ENCODE measurements at places on chromosomes 7 and 10.

GRCh38 chr7:150450491-150451001 is at the start of gene GIMAP8:
Gene GIMAP8, plus strand, starts transcription at chr7:150450630. Its CDS starts 16,069 bp downstream, at chr7:150466699.
- no peak for DNase-seq

DNA sequence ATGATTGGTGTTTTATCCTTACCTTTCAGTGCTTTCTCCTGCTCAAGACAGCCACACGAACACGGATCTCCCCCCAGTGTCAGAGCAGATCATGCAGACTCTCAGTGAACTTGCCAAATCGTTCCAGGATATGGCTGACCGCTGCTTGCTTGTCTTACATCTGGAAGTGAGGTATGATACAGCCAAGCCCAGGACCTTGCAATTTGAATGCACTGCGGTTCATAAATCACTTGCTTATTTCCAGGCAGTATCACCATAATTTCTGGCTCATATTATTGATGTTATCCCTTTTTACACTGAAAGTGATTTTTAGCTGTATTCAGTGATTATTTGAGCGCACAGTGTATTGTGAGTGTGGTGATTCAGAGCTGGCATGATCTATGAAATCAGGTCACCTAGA is 129.7 kb upstream of the LRGUK start:
- DNase-seq = no peak

- DNase-seq = no peak
These were observed 765.0 kb downstream of the INHBA start for GRCh38 chr7:40937879-40938278.

GRCh38 chr7:17620566-17620965 is 319.7 kb downstream of the SNX13 start:
- no peak for DNase-seq

DNA sequence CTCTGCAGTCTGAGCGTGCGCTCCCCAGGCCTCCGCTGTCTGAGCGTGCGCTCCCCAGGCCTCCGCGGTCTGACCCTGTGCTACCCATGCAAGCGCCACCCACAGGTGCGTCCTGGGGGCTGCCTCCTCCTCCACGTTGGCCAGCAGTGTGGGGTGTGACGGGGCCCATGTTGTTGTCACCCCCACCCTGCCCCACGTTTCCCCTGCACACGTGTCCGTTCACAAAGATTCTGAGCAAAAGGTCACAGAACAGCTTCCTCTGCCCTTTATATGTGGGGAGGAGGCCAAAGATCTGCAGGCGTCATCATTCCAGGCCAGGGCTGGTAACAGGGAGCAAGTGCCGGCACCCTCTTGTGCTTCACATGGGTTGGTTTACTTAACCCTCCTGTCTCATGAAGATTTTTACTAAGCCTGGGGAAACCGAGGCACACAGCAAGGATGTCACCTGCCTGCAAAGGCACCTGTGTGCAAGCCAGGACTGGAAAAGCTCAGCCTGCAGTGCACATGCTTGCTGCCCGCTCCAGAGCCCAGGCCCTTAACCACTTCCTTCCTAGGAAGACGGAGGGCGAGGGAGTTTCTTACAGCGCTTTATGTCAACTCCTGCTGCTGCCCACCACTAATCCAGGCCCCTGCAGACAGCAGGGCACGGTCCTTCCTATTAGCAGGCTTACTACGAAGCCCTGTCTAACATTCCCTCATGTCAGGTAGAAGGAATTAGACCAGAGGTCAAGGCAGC is 4.8 kb downstream of the GPR146 start:
- DNase-seq = no peak

DNA sequence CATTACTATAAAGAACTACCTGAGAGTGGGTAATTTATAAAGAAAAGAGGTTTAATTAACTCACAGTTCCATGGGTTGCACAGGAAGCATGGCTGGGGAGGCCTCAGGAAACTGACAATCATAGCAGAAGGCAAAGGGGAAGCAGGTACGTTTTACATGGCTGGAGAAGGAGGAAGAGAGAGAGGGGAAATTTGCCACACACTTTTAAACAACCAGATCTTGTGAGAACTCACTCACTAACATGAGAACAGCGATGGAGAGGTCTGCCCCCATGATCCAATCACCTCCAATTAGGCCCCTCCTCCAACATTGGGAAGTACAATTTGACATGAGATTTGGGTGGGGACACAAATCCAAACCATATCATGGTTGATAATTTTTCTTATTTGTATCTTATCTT is 51.8 kb upstream of the PPP1R9A start:
- no peak for DNase-seq

GRCh38 chr10:92552310-92552709 is 21.6 kb downstream of the IDE start:
- no peak for DNase-seq

- no peak for DNase-seq
These were observed 16.7 kb downstream of the AGFG2 start for GRCh38 chr7:100555701-100556100.

DNA sequence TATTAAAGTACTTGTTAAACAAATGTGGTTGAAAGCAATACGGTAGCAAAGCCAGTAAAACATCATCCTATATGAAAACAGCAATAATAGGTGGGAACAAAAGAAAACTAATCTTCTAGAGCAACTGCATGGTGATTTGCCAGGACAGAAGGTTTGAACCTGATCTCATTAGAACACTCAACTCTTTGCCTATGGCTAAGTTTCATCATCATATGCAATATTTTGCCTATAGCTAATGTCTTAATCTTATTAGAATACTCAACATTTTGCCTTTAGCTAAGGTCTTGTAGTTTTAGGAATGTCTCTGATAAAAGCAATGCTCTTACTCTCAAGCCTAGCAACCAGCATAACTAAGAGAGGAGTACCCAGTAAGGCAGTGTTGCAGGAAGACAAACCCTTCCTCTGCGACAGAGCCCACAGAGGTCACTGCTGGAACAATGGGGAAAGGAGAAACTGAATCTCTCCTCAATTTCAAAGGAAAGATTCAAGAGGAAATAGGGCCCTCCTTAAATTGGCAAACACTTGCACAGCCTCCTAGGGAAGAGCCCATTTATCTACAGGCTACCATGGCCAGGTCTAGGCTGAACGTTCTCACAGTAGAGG is 38.3 kb downstream of the CADPS2 start:
- DNase-seq = no peak

- no peak for DNase-seq
These were observed 400.9 kb downstream of the KCNMA1 start for GRCh38 chr10:77236700-77237099.

DNA sequence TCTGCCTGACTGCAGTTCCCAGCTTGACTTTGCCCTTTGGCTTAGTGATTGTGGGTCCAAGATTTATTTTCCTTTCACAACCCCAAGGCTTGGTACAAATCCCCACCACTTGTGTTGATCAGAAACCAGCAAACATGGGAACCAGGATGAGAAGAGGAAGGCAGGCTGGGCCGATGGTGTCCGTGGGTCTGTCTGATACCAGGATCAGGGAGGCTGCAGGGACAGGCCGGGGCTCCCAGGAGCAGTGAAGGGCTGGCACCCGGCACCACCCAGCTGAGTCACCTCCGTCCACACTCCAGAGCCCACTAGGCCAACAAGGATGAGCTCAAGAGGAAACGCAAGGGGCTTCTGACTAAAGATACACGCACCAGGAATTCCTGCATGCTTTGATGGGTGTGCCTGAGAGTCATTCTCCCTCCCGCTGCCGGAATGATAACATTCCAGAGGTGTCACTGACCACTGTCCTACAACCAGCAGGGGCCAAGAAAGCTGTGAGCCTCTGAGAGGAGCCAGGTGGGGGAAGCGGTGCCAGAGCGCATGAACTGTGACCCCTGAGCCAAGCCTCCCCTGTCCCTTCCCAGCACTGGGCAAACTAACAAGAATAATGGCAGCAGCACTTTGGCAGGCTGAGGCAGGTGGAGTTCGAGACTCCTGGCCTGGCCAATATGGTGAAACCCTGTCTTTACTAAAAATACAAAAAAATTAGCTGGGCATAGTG is 29.2 kb upstream of the PROSER2 start:
- peak; percentile 65 for DNase-seq

GRCh38 chr10:122168598-122169394 is 102.3 kb upstream of the BTBD16 start:
- DNase-seq = no peak

DNA sequence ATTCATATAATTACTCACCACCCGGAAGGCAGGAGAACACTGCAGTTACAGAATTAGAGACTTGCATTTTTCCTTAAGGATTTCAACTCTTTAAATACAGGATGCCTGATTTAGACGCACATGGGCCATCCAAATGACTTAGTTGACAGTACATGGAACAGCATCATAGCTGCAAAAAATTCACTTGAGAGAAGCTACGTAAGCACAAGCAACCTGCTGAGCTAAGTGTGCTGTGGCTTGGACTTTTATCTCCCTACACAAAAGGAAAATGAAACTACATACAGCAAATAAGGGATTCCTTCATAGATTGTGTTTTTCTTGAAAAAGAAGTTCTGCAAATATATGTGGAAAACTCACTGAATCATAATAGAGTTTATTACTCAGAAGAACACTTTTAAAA is 152.6 kb downstream of the POU6F2 start:
- DNase-seq = no peak

DNA sequence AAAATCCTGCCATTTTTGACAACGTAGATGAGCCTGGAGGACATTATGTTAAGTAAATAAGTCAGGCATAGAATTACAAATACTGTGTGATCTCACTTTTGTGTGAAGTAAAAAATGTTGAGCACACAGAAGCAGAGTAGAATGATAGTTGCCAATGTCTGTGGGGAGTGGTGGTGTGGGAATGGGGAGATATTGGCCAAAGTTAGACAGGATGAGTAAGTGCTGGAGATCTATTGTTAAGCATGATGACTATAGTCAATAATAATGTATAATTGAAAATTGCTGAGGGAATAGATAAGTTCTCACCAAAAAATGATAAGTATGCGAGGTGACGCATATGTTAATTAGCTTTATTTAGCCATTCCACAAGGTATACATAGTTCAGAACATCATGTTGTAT is 92.0 kb downstream of the GPR85 start:
- DNase-seq = no peak

DNA sequence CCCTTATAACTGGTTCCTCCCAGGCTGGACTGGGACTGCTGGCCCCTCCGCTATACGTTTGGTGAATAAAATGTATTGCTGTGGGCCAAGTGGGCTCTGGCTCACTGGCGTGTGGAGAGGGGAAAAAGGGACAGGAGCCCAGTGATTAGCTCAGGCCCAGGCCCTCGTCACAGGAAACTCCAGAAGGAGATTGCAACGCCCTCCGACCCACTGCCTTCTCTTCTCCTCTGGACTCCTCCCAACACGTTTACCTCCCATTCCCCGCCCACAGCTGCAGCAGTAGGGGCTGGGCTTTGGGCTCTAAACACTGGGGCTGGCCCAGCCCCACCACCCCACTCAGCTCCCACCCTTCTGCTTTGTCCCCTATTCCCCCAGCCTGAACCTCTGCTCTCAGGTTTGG is 173.9 kb downstream of the NEURL1 start:
- DNase-seq = no peak

DNA sequence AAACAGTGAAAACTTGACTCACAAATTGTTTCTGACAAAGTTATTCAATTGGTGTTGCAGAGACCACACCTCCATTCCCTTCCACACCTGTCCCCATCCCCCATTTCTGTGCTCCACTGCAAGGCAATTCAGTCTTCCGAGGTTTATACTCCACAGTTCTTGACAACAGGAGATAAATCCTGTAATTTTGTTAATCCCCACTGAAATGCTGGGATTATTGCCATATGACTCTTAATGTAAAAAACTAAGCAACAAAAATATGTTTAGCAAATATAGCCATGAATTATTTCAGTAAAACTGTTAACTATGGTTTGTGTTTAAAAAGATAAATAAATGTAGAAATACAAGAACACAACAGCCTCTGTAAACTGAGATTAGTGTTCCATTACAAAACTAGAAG is 170.1 kb upstream of the SEMA3D start:
- no peak for DNase-seq

DNA sequence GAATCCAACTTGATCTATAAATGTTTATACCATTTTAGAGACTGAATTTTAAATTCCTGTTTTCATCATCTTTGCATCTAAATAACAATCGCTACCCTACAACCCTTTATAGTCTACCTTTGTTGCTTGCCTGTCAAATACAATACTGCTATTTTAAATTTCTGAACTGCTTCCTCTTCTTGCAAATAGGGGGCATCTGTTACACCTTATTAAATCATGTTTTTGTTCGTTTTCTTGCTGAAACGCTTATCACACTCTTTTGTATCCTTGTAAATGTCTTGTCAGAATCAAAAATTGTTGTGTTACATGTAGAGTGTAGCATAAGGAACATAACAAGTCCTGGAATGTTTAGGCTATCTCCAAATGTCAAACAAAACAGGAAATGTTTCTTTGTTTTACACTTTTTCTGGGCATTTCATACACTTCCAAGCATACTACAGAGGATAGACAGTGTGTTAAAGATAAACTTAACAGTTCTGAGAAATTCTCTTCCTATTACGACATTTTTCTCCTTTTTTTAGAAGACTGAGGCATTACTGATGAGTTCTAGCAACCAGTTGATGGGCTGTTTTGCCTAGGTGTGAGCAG is 281.3 kb downstream of the GPR158 start:
- no peak for DNase-seq

DNA sequence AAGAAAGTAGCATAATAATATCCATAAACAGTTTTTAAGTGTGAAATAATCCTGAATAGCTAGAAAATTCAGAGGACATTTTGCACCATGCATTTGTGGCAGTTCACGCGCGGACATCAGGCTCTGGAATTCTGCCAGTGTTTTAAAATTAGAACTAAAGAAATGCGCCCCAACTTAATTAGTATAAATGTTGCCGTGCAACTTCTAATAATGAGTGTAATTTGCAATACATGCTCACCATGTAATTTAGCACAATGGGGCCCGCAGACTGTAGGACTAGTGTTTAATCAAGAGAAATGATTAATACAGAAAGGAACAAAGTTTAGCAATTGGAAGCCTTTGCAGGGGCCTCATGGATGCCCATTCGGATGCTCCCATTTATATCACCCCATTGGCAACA is 96.6 kb downstream of the PTPRE start:
- DNase-seq = no peak

GRCh38 chr7:8060241-8060640 is 91.6 kb downstream of the GLCCI1 start:
- no peak for DNase-seq

DNA sequence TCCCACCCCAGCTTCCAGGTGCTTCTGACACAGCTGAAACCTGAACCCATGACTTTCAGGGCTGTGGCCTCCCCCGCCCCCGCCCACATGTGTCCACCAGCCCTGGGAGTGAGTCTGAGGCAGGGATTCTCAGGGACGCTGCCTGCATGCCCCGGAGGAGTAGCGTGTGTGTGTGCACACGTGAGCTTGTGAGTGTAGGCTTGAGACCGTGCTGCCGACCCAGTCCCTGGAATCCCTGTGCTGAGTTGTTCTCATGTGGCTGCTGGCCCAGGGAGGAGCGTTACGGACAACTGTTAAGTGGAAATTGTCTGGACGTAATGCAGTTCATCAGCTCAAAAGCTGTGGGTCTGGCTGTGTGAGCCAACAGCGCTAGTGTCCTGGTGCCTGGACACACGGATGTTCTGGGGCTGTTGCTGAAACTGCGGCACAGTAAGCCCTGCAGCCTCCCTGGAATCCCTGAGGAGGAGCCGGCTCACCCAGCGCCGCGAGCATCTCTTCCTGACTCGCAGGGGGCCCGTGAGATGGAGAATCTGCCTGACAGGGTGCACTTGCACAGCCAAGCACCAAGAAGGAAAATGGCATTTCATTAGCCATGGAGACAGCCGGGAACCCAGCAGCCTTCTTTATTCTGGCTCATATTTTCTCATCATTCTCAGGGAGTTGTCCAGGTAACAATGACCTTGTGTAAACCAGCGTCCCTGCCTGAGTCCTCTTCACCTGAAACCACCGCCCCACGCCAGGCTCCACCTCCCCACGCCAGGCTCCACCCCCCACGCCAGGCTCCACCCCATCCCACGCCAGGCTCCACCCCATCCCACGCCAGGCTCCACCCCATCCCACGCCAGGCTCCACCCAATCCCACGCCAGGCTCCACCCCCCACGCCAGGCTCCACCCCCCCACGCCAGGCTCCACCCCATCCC is 603.9 kb downstream of the PTPRN2 start:
- DNase-seq = no peak
